Bronchial epithelial cell (primary cell): ENCODE measurements at places on chromosomes 12 and 14.
A peak's percentile ranks its signal among the peaks of the same experiment; 100 is the strongest.

GRCh38 chr12:130952171-130952954 is 1.3 kb upstream of the ADGRD1 start:
- no peak for DNase-seq

GRCh38 chr14:76955575-76956315 is 72.8 kb downstream of the IRF2BPL start:
- peak; percentile 73 for DNase-seq

GRCh38 chr14:61866932-61867920 is 105.0 kb downstream of the SNAPC1 start:
- peak; percentile 45 for DNase-seq

GRCh38 chr12:21451529-21451928 is 14.1 kb downstream of the PYROXD1 start:
- no peak for DNase-seq

DNA sequence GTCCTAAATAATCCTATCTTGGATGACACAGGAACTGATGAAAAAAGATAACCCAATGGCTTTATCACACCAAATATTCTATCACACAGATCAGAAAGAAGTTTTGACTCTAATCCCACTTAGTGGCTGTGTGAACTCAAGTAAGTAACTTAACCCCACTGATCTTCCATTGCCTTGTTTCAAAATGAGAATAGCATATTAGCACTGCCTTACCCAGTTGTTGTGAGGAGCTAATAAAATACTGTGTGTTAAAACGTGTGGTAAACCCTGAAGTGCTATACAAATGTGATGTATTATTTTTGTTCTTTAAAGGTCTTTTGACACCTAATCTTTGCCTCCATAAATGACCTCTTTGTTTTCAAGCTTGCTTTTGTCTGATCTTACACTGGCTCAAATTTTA is 60.9 kb upstream of the ARID2 start:
- DNase-seq = no peak

- DNase-seq = no peak
Measured at GRCh38 chr12:28601570-28602058, 411.4 kb downstream of the CCDC91 start.

DNA sequence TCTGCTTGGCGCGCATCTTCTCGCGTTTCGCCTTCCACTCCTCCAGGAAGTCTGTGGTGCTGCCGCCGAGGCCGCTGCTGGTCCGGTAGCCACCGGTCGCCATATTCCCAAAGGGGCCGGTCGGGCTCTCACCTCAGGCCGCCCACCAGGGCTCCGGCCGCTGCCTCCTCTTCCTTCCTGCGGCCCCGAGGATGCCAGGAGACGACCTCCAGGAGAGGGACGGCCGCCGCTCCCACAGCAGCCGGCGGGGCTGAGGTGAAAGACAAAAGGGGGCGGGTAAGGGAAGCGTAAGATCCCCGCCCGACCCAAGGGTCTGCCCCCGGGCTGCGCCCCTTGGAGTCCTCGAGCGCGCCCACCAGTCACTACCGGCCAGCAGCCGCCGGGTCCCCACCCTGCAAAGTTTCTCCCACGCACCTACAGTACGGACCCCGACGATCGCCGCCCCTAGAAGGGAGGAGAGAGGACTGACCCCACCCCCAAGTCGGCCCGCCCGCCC is 574 bp downstream of the PAWR start:
- no peak for DNase-seq

- DNase-seq = no peak
Measured at GRCh38 chr14:100593751-100594624, 6.8 kb upstream of the BEGAIN start.

GRCh38 chr12:89217472-89217871 is 134.8 kb downstream of the DUSP6 start:
- DNase-seq = peak; percentile 46

GRCh38 chr12:32504591-32504990 is 105.2 kb downstream of the FGD4 start:
- DNase-seq = peak; percentile 90

- no peak for DNase-seq
Measured at GRCh38 chr12:2841056-2841650, 6.3 kb upstream of the NRIP2 start.

- DNase-seq = no peak
Measured at GRCh38 chr14:103543721-103544387, 14.9 kb downstream of the TRMT61A start.

GRCh38 chr14:94123296-94123695 is 6.1 kb downstream of the IFI27L2 start:
- DNase-seq = no peak

DNA sequence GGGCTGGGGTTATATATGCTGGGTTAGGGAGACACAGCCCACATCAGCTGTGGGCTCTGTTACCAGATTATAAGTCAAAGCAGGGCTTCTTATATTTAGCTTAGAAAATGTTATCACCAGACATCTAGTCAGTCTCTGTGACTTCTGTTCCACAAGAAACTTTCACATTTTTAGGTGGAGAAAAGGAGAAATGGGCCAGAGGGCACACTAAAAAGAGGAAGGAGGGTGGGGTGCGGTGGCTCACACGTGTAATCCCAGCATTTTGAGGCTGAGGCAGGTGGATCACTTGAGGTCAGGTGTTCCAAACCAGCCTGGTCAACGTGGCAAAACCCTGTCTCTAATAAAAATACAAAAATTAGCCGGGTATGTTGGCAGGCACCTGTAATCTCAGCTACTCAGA is 28.0 kb upstream of the SLC38A1 start:
- DNase-seq = no peak

- DNase-seq = no peak
Measured at GRCh38 chr14:61608245-61609165, 86.8 kb upstream of the HIF1A start.

DNA sequence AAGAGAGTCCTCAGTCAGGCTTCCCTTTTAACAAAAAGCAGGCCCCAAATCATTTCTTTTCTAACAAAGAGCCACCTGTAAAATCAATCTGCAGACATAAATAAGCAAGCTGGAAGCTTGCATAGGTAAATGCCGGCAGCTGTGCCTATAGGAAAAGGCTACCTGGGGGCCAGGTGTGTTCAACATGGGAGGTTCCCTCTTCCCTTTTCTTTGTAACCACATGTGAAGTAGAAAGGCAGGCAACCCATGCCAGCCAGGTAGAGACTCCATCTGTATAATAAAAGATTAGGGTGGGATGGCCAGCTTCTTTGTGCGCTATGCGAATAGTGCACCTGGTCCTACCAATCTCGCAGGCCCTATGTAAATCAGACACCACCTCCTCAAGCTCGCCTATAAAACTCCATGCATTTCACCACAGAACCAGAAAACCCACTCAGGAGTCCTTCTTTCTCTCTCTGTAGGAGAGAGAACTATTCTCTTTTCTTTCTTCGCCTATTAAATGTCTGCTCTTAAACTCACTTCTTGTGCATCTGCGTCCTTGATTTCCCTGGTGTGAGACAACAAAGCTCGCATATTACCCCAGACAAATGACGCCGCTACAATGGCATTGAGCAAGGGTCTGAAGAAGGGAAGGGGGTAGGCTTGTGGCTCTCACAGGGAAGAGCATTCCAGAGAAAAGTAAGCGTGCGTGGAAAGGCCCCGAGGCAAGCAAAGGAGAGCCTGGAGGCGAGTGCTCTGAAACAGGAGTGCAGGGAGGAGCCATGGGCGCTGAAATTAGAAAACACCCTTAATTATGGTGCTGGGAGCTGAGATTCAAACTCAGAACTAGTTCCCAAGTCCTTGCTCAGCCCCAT is 67.2 kb downstream of the TTC9 start:
- no peak for DNase-seq

- DNase-seq = peak; percentile 57
Measured at GRCh38 chr12:65779091-65779642, 45.1 kb upstream of the HMGA2 start.

DNA sequence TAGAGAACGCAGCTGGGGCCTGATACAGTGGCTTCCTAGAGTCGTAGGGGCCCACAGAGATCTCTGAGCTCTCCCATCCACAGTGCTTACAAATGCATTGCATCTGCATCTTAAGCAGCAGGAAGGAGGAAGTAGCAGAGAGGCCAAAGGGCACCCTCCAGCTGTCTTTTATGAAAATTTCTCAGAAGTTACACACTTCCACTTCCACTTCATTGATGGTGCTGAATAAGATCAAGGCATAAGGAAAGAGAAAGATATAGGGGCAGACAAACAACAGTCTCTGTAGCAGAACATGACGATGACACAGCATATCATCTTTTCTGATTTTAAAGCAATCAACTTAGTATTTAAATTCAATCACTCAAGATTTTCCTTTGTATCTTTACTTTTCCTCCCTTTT is 51.6 kb upstream of the ABCC9 start:
- DNase-seq = no peak

DNA sequence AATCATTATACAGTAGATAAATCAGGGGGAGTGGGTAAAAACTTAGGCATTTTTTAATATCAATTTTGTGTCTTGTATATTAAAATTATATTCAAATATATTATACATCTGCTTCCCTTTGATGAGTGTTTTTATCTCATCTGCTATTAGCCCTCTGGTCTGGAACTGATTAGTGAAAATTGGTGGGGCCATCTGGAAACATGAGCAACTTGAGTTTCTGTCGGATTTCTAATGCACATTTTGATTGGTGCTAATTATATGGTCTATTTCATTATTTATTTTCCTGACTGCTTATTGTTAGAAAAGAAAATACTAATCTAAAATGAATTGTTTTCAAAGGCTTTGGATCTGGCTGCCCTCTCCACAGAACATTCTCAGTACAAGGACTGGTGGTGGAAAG is 28.2 kb downstream of the TTC8 start:
- no peak for DNase-seq

DNA sequence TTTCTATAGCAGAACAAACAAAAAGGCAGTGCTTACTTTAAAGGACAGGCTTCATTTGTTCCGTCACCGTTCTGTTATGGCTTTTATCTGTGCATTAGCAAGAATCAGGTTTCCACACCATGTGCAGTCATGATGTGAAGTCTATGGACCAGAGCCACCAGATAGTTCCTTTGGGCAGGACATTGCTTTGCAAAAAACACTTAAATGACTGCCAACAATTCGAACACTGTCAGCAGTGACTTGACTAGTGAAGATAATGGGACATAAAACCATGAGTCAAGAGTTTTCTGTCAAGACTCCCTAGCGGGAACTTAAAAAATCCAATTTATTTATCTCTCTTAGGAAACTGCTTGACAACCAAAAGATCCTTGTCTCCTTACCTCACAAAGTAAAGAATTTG is 80.3 kb downstream of the NKX2-1 start:
- DNase-seq = no peak

DNA sequence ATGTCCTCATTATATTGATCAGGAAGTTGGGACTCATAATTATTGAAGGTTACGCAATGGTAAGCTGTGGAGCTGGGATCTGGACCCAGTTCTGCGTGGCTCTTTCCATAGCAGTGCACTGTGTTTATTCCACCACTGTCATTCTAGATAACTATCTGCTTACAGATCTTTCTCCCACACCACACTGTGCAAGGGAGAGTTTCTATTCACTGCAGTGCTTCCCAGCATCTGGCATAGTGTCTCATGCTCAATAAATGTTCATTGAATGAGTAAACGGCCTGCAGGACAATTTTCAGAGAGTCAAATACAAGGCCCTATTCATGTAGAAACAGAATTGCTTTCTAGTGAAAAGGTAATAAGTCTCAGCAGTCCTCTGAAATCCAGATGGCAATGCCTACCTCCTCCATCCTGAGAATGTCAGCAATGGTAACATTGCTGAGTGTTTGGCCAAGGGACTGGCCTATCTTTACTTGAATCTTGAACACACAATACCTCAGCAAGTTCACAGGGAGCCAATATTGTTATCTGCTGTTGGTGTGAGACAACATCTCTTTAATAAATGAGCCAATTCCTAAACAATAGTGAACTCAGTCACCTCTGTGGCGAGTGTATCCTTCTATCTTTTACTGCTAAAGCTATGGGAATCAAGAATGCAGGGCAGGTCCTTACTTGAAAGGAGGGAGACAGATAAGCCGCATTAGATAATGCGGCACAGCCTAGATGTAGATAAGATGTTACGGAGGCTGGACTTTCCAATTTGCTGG is 332.4 kb upstream of the PRICKLE1 start:
- DNase-seq = peak; percentile 58

DNA sequence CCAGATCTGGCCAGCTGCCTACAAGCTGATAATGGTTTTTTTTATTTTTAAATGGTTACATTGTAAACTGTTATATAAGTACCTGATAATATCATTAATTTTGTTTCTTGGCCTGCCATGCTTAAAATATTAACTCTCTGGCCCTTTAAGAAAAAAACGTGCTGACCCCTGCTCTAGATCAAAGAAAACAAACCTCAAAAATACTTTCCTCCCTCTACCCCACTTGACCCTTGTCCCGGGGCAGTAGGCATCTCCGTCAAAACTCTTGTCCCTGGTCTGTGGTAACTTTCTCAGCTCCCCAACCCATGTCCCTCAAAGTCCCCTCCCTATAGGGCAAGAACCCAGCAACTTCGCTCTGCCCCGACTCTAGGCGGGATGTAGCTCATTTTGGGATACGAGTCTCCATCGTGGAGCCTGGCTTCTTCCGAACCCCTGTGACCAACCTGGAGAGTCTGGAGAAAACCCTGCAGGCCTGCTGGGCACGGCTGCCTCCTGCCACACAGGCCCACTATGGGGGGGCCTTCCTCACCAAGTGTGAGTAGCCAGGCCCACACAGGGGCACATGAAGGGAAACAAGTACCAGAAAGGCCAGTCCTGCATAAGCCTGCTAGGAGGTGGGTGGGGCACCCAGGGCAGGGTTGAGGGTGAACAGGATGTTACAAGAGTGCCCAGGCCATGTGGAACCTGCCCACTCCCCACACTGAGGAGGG is 3.5 kb downstream of the RDH5 start:
- no peak for DNase-seq
